Activated CD4-positive, alpha-beta T cell treated with anti-CD3 and anti-CD28 coated beads, Interleukin-2, Interleukin-4, amounts not matched to agents 100 ng/mL and 50 ng/mL, durations not matched to agents 16 hours and 8 hours (primary cell): ENCODE measurements at places on chromosomes 3 and 15.
A peak's percentile ranks its signal among the peaks of the same experiment; 100 is the strongest.

DNA sequence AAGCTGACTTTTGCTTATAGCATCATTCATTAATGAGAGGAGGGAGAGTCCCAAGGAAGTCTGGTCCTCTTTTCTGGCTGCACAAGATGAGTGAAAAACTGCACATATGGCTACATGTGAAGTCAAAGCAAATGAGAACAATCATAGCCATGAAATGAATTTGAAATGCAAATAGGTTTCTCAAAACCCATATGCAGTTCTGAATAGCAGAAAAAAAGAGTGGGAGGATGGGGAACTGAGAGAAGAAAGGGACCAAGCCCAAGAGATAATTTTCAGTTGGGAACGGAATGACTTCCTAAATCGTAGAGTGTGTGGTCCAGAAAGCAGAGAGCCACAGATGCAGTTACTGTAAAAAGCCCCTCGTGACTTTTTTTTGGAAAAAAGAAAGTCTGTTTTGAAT lies 66.3 kb downstream of the GTPBP8 start:
- DNase-seq, result no peak

DNA sequence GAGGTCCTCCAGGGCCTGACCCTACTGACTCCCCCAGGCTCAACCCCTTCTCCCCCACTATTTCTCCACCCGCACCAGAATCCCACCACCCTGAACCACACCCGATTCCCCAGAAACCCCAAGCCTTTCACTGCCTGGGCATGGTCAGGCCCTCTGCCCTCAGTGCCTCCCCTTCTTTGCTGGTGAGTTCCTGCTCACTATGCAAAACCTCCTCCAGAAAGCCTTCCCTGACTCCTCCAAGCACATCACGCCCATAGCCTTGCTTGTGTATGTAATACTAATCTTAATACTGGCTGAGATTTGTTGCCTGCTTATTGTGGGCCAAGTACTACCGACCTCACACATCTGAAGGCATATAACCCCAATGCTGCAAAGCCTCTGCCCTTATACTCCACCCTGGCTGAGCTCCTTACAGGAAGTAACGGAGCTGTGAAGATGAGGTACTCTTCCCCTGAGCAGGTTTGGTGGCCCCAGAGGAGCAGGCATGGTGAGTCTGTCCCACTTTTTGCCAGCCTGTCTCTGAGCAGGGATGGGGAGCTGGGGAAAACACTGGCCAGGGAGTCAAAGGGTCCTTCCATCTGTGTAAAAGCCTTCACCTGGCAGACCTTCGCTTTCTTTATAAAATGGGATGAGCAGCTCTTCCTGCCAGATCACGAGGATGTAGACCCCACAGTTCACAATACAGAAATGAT lies 9.5 kb downstream of the RAB6B start:
- no peak for DNase-seq

DNA sequence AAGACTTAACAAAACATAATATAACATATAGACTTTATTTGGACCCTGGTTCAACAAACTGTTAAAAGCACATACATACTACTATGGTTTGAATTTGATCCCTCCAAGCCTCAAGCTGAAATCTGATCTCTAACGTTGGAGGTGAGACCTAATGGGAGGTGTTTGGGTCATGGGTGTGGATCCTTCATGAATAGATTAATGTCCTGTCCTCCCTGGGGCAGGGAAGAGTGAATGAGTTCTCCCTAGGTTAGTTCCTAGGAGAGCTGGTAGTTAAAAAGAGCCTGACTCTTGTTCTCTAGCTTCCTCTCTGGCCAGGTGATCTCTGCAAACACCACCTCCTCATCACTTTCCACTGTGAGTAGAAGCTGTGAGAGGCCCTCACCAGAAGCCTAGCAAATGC lies 36.4 kb downstream of the CLASP2 start:
- no peak for DNase-seq

- no peak for DNase-seq
These were observed 115.2 kb downstream of the TIGIT start for GRCh38 chr3:114408736-114409670.

- DNase-seq, result no peak
These were observed 70.0 kb upstream of the ALDH1A3 start for GRCh38 chr15:100809587-100809986.

GRCh38 chr15:34366271-34367065 lies 528 bp downstream of the LPCAT4 start:
- peak; percentile 65 for DNase-seq

GRCh38 chr15:66454143-66454542 lies 43.4 kb downstream of the SNAPC5 start:
- no peak for DNase-seq

DNA sequence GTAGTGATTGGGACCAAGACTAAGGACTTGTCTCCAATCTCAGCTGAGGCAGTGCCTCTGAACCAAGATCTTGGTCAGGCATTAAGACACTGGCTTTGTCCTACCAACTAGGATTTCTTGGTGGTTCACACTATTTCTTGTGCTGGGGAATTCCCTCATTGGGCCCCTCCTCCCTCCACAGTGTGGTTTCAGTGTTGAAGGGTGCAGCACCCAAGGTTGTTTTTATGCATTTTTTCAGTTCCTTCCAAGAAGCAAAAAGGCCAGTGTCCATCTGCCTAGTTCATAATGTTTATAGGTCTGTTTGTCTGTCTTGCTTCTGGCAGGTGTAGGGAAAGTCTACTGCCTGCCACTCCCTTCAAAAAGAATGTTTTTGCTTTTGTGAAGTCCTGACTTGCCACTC lies 10.6 kb upstream of the ITPKA start:
- DNase-seq, result peak; percentile 55

GRCh38 chr15:88242586-88243555 lies 13.7 kb downstream of the NTRK3 start:
- no peak for DNase-seq

GRCh38 chr3:177525987-177526712 lies 328.9 kb upstream of the TBL1XR1 start:
- DNase-seq, result no peak

DNA sequence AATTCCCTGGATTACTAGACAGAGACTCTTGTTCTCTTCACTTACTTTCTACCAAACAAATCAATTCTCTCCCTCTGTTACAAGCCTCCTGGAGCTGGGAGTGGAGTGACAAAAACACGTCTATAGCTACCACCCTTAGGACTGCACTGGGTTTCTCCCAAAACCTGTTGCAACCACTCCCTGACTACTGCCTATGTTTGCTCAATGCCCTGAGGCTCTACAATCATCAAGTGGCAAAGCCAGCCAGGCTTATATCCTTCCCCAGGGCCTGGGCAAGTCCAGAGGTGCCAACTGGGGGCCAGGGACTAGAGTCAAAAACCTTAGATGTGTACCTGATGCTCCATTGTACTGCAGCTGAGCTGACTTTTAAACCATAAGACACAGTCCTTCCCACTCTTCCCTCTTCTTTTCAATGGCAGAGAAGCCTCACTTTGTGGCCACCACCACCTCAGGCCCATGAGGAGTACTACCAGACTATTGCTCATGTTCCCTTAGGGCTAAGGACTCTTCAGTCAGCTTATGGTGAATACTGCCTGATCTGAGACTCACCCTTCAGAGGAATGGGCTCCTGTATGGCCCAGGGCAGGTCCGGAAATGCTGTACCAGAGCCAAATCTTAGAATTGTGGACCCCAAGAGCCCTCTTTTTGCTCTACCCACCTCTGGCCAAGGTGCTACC lies 125.4 kb upstream of the PLCL2 start:
- no peak for DNase-seq

DNA sequence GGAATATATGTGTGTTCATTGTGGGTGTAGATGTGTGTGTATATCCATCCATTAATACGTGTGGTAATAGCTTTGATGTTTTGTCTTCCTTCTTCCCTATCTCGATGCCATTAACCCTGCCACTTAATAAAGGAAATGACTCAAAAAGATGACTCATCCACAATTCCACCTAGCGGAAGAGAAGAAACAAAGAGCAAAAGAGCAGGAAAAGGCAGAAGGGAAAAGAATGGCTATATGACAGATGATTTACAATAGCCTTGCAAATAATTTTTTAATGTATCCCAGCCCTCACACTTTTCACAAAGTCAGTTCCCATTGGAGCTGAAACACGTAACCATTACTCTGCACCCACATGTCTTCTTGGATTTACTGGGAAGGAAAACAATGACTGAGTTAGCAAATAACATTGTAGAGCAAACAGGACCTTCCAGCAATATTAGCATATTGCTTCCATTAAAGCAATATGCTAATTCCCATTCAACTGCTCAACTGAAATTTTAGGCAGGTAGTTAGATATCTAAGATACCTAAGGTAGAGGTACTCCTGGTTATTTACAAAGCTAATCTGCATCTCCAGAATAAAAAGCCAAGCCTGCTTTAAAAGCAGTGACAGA lies 197.2 kb downstream of the KCNAB1 start:
- no peak for DNase-seq

DNA sequence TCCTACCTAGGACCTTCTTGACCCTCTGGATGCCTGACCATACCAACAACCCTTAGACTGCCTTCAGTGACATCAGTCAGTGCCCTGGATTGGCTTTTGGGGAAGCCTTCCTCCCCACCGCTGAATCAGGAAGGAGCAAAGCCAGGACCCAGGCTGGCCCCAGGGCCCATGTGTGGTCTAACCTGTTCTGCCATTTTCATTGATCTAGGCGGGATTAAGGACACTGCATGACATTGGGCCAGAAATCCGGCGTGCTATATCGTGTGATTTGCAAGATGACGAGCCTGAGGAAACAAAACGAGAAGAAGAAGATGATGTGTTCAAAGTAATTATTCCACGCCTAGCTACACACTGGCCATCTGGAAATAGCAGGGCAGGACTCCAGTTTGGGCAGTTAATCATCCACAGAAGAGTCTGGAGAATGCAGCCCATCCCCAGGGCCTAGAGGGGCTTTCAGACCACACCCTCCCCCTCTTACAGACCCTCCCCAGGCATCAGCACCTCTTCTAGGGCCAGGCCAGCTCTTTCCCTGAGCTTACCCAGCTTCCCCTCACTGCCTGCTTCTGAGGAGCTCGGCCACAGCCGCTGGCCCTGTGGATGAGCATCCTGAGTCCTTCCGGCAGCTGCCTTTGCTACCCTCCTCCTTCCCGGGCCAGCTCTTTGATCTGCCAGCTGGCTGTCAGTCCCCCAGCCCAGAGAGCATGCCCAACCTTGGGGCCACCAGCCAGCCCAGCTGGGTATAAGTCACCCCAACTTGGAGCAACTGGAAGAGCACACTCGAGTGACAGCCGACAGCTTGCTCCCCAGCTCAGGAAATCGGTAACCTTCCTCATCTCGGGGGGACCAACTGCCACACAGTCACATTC lies 45.9 kb downstream of the CHDH start:
- DNase-seq, result no peak

GRCh38 chr15:73282567-73283365 lies 86.0 kb downstream of the HCN4 start:
- no peak for DNase-seq

GRCh38 chr3:130014526-130014925 lies 40.0 kb downstream of the TRH start:
- no peak for DNase-seq

DNA sequence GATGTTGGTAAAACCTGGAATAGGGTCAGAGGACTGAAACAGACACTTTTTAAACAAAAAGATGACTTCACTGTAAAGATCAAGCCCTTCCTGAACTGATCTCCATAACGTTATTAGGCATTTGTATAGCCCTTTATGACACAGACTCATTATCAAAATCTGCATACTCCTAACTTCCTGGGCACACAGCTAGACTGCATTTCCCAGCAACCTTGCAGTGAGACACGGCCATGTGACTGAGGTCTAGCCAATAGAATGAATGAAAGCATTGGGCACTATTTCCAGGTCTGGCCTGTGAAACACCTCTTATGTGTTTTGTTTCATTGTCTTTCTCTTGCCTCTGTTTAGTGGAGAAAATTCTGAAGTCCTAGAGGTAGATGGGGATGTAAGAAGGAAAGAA lies 270.4 kb downstream of the NR1D2 start:
- DNase-seq, result no peak

GRCh38 chr15:52786436-52787122 lies 3.6 kb downstream of the ONECUT1 start:
- DNase-seq, result no peak

GRCh38 chr3:177714945-177715344 lies 517.7 kb upstream of the TBL1XR1 start:
- DNase-seq, result no peak

- no peak for DNase-seq
These were observed 52.8 kb upstream of the UTS2B start for GRCh38 chr3:191383124-191383523.

GRCh38 chr15:36347272-36347858 lies 232.1 kb upstream of the CDIN1 start:
- no peak for DNase-seq

DNA sequence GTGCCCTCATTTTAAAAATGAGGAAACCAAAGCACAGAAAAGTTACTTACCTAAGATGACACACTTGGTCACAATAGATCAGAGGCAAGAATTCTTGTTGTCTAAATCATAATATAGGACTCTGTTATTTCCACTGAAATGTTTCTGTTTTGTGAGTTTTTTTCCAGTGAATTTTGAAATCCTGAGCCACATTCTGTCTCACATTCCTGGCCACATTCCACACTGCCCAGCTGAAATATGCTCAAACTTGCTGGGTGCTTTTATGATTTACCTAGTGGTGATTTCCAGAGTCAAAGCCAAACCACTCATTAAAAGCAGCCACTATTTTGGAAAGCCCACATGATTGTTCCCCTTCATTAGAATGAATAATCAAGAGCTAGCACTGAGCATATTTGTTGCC lies 82.3 kb upstream of the NPHP3 start:
- no peak for DNase-seq

DNA sequence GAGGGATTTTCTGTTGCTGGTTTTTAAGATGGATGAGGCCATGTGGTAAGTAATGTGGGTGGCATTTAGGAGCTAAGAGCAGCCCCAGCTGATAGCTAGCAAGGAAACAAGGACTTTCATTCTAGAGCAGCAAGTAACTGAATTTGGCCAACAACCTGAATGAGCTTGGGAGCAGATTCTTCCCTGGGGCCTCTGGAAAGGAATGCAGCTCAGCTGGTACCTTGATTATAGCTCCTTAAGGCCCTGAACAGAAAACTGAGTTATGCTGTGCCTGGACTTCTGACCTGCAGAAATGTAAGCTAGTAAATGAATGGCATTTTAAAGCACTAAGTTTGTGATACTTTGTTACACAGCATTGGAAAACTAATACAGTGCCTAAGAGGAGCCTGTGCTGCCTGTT lies 565.5 kb downstream of the PDCD6IP start:
- no peak for DNase-seq

- DNase-seq, result no peak
These were observed 4.8 kb upstream of the CSPG5 start for GRCh38 chr3:47583320-47584075.
